Stimulated activated CD8-positive, alpha-beta memory T cell treated with anti-CD3 and anti-CD28 coated beads, Interleukin-7, amount 100 ng/mL, for 1 hour (primary cell): ENCODE measurements at places on chromosomes 7 and 10.

- no peak for DNase-seq
Measured at GRCh38 chr7:155425887-155426286, 32.0 kb upstream of the EN2 start.

DNA sequence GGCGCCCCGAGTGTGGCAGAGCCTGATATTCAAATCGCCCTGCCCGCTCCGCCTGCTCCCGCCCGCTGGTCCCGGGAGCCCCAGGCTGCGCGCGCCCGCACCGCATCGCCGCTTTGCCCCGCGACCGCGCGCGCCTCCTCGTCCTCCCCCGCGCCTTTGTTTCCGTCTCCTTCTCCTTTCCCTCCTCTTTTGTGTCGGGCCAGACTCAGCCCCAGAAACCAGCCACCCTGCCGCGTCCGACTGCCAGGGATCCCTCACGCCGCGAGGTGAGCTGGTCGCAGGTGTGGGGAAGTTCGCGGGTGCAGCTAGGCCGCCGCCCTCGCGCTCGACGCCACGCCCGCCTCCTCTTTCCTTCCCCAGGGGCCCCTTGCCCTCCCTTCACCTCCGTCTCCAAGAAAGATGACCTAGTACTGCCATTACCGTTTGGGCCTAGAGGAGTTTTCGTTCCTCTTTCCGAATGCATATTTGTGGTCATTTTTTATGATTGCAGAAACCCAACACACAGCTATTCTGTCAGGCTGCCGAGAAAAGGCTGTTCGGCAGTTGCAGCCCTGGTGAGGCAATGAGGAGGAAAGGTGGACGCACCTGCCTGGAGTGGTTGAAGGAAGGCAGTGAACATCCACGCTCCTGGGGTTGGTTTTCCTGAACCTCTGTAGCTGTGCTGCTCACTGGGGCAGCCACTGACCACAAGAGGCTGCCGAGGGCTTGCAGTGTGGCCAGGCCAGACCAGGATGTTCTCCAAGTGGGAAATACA is 107.3 kb downstream of the SNX10 start:
- no peak for DNase-seq

DNA sequence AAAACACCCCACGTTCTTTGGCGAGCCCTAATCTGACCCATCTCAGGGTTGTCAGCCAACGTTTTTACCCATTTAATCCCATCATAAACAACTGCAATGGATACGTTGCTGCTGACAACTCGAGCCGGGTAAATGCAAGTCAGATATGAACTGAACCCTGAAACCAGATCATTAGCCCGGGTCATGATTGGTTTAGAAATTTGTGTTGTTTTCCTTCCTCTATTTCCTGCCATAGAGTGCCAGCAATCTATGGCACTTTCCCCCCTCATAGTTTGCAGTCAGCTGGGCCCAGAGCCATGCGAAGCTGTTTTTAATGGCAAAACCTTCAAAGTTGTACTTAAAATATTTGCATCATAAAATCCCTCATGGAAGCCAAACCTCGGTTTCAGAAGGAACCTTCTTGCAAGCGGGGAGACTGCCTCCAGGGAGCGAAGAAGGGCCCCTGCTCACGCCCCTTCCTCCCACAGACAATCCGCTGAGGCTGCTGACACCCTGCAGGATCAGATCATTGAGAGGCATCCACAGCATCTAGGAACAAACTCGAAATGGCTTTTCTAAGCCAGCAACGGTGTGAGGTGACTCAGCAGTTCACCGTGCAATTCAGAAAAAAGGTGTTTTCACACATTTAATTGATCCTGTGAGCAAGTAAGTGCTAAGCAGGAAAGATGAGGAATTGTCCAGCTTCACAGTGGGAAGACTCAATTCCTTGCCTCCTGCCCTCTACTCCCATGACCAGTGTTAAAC is 710.1 kb downstream of the PARD3 start:
- no peak for DNase-seq

GRCh38 chr7:44103566-44103922 is 601 bp upstream of the AEBP1 start:
- no peak for DNase-seq

DNA sequence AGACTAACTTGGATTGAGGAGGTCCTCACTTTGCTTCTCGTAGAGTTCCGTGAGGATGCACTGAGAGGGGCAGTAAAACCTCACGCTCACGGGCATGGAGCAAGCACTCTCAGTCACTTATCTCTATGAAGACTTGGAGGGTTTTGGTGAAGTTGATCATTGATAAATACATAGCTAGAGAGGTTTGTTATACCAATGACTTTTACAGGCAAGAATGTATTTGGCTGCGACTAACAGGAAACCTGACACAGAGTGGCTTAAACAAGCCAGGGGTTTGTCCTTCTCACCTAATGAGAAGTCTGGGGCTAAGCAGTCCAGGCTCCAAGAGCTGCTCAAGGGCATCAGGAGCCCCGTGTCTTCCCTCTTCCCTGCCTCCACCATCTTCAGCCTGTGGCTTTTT is 6.1 kb downstream of the BICC1 start:
- DNase-seq: no peak

DNA sequence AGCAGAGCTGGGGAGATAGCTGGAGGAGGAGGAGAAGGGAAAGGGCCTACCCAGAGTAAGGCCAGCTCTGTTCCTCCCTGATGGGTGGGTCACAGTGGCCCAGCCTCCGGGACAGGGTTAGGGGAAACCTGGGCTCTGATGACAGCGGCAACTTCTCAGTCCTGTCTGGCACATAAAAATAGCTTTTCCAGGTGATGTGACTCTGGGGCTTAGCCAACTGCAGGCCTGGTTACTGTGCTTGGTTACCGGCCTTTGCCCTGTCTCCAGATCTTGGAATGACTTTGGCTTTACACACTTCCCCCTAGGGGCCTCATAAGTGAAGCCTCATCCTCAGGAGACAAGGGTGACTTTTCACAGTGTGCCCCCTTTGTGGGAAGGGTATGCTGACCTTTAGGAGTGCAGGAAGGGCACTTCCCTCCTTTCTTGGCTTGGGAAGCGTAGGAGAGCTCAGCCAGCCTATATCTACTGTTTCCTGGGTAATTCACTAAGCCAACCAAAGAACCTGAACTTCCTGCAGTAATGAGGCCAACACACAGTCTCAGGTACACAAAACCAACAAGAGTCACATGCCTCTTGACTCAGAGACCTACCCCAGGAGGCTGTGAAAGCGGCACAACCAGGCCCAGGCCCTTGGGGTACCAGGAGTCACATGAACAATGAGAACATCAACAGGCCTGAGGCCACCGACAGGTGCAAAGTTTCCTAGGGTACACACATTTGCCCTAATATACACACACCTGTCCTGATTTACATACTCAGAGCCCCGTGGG is 11.7 kb upstream of the HILPDA start:
- DNase-seq: no peak

GRCh38 chr10:90204956-90205314 is 503.5 kb downstream of the KIF20B start:
- no peak for DNase-seq

GRCh38 chr10:110530131-110530831 is 32.6 kb downstream of the DUSP5 start:
- DNase-seq: no peak
